ENCODE measurements at places on chromosomes 2 and 18.

GRCh38 chr2:80642465-80642864 is 337.9 kb upstream of the LRRTM1 start:
- no peak for DNase-seq

DNA sequence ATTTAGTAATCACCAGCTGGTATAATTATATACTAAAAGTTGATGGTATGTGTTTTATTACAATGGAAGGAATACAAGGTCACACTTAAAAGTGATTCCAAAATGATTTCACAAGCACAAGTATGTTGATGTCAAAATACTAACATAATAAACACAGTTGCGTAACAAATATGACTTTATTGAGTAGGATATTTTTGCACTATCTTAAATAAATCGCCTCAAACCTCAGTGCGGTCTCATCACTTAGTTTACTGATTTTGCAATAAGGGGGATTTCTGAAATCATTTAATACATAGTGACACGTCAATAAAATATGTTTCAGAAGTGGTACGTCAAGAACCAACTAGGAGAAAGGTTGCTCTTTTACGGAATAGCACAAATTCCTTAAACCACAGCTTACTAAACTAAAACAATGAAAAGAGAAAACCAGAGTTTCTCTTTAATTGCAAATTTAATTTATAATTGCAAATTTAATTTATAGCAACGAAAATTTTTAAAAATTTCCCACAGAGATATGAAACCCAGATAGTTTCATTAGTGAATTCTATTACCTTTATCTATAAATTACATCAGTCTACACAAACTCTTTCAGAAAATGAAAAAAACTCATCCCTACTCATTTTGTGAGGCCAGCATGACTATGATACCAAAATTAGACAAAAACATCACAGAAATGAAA is 304.0 kb upstream of the REG3G start:
- DNase-seq: no peak

GRCh38 chr18:48806551-48807261 is 144.1 kb downstream of the SMAD7 start:
- peak; percentile 37 for DNase-seq

DNA sequence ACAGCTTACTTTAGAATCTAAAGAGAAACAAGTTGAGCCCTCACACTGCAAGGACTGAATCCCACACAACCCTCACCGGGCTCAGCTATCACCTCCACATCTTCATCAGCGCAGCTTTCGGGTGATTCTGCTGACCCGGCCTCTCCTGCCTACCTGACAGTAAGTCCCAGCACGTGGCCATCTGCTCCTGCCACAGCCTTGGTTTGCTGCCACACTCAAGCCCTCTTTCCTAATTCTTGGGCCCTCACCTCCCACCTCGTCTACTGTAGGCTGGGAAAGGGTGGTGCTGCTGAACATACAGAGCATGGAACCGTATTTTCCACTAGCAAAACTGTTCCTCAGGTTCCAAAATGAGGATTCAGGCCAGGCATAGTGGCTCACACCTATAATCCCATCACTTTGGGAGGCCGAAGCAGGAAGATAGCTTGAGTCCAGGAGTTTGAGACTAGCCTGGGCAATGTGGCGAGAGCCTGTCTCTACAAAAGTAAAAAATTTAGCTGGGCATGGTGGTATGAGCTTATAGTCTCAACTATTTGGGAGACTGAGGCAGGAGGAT is 55.3 kb upstream of the HAAO start:
- DNase-seq: no peak

GRCh38 chr2:85938456-85938855 is 49.7 kb upstream of the ST3GAL5 start:
- DNase-seq: no peak

Measured in ecto neural progenitor cell (in vitro differentiated cells).